ENCODE measurements at places on chromosomes 4 and X.
A peak's percentile ranks its signal among the peaks of the same experiment; 100 is the strongest.

DNA sequence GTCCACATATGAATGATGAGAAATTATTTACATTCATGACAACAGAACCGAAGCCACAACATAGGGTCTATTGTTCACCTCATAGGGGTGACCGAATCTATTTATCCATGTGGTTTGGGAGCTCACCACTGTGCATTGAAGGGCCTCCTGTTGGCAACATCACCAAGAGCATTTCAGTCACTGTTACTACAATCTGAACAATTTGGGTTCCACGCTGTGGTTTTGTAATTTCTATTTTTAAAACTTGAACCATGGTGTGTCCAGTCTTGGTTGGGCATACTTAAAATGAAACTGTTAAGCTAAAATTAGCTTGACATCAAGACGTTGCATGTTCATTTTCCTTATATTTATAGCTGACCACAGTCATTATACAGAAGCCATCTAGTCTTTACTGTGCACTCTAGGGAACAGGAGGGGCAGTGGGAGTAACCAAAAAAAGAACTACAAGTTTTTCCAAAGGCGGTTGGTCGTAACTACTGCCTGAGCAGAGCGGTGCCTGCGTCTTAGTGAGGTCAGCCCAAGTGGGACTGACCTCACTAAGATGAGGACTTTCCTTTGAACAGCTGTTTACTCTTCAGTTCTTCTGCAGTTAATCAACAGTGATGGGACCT, 192.1 kb downstream of the SPRY1 start:
- DNase-seq: no peak

GRCh38 chr4:16908377-16909021, 10.1 kb upstream of the LDB2 start:
- peak; percentile 74 for DNase-seq

DNA sequence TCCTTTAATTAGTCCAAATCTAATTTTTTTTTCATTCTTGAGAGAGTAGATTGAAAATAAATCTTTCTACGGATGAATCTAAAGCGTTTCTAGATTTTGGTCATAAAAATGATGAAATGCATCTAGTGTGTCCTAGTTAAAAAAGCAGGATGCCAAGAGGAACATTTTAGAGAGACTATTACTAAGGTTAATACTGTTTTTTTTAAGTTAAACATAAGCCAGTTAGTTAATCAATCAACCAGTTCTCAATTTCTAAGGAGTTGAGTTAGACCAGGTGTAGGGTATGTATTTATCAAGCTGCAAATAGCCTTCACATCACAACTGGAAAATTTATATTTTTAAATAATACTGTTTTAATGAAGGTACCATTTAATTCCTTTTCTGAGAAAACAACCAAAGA, 679.5 kb upstream of the IGFBP7 start:
- DNase-seq: no peak

- peak; percentile 94 for DNase-seq
These were observed 7.2 kb upstream of the MAGIX start for GRCh38 chrX:49155243-49155899.

DNA sequence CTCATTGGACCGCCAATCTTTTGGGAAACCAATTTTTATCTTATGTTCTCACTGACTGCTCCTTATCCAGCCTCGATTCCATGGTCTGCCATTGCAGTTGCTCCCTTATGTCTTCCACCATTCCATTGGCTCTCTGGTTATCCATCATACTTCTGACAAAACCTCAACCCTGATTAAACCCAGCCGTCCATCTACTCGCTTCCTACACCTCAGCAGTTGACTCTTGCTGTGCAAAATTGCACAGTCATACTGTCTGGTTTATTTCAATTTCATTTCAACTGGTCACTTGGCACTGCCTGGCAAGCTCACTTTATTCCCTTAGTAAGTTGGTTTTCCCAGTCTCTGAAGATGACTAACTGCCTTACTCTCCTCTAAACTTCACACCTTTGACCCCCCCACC, 26.2 kb downstream of the ARL9 start:
- DNase-seq: no peak

DNA sequence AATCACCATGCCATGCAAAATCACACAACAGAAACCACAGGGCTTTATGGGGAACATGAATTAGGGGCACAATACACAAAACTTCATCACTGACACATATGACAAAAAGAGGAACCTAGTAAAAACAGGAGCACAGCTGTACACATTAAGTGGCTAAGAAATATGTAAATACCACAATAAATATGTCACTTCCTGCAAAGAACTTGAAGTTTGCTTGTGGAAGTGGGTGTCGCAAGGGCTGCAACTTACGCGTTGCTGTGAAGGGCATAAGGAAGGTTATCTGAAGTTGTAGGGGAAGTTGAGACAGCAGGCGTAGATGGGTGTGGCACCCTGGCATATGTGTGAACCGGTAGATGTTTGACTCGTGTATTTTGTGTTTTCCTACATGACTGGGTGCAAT, 42.4 kb downstream of the CLCN4 start:
- DNase-seq: no peak

DNA sequence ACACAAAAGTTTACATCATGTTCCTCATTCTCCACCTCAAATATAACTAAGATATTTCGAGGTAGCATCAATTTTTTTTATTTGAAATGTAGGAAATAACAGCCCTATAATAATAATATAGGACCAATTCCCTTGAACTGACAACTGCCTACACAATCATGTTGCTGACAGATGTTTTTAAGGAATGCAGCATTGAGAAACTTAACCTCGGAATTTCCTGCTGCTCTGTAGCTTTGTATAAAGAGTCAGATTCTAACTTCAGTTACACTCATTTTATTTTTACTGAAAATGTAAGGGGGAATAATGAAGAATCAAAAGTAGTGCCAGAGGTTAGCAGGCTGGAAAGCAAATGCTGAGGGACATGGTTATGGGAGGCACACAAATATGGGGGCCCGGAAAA, 235.8 kb downstream of the RBMX2 start:
- DNase-seq: no peak

DNA sequence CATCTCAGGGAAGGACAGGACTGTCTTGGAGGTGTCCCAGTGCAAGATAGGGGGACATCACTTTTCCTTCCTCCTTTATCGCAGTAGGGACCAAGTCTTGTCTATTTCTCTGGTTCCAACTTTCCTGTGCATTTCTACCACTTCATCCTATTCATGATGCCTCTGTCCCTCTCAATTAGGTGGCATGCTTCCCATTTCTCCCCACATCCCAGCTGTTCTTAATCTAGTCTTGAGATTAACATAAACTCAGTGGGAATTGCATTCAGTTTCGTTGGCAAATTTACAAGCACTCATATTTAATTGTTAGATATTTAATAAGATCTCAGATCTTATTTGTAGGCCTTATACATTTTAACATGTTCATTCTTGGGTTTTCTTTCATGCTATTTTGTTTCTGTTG, 15.7 kb upstream of the ODAM start:
- DNase-seq: no peak

Data from HAP-1 (cell line).